Activated naive CD4-positive, alpha-beta T cell treated with anti-CD3 and anti-CD28 coated beads, Interleukin-2, amount 50 U/mL, for 16 hours (primary cell): ENCODE measurements at places on chromosomes 16 and 17.

DNA sequence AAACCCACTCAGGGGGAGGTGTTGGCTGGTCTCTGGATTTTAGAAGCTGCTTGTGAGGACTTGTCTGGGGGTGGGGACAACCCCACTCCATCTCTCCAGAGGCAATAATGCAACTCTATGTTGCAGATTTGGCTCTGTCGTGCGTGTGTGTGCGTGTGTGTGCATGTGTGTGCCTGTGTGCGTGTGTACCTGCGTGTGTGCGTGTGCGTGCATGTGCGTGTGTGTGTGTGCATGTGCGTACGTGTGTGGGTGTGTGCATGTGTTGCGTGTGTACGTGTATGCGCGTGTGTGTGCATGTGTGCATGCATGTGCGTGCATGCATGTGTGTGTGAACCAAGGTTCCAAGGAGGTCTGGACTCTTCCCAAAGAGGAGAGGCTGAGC lies 120.4 kb upstream of the LHX1 start:
- DNase-seq = no peak

GRCh38 chr17:6574687-6575595 lies 18.6 kb upstream of the PITPNM3 start:
- no peak for DNase-seq

DNA sequence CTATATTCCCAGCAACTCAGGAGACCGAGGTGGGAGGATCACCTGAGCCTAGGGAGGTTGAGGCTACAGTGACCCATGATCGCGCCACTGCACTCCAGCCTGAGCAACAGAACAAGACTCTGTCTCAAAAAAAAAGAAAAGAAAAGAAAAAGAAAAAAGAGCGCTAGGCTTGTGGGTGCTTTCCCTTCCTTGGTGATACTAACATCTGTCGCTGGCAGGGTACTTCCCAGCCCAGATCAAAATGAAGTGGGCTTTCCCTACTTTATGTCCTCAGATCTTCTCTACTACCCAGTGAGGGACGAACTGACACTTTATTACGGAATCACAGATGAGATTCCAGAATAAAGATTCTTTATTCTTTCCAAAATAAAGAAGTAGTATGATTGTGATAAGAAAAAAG lies 103.8 kb upstream of the NOL11 start:
- no peak for DNase-seq

GRCh38 chr16:83187405-83187804 lies 560.6 kb downstream of the CDH13 start:
- DNase-seq = no peak

DNA sequence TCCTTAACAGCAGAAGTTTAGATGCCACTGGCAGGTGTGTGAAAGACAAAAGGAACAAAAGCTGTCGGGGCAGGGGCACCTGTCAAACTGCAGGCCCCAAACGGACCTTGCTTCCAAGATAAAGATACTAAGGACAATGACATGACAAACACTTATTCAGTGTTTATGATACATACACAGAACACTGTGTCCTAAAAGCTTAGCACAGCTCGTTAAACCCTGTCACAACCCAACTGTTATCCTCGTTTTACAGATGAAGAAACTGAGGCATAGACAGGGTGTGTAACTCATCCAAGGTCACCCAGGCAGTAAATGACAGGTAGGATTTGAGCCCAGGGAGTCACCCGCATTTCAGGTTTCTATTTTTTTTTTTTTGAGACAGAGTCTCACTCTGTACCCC lies 9.6 kb downstream of the SDK2 start:
- DNase-seq = no peak

DNA sequence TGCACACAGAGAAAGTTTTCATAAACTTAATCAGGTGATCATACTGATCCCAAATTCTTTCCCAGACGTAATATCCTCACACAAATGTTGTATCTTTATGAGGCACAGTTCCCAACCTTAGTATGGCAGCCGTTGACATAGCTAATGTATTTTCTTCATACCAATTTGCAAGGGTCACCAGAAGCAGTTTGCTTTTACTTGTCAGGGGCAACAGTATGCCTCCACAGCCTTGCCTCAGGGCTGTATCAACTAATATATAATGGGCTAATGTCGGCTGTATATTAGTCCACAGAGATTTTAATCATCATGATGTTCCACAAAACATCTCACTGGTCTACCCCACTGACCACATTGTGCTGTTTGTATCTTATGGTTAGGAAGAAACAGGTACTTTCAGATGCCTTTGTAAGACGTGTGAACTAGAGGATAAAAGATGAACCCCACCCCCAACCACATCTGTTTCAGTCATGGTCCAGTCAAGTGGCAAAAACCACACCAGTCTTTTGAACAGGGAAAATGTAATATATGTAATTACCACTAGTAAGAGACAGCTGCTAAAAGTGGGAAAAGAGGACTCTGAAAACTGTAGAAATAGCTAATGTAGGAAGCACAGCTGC lies 55.2 kb downstream of the GAN start:
- DNase-seq = no peak

DNA sequence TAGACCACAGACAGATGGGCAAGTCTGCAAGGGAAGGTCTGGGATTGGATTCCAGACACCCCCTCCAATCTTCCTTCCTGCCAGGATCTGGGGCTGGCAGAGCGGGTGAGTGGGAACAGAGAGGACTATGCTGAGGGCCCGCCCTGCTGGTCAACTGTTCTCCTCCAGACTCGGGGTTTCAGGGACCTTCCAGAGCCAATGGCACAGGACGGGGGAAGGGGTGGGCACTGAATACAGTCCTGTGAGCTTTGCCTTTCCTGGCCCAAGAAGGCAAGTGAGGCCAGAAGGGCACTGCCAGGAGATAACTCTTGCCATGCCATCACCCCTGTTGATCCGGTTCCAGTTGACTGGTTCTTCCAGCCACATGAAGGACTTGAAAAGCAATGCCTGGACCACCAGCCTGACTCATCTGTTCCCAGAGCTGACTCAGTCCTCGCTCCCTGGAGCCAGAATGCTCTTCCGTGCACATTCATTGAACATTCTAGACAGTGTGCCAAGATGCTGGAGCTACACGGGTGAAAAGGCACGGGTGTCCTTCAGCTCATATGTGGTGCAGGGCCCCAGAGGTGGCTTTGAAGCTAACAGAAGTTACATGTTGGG lies 533 bp upstream of the MEFV start:
- no peak for DNase-seq

GRCh38 chr17:28969706-28970393 lies 18.5 kb upstream of the PHF12 start:
- DNase-seq = no peak
